ENCODE measurements at places on chromosomes 5 and 9. TPM values are rescaled to one million over a fixed set of nuclear protein-coding genes. Genes with fewer than 3 reads are reported as not detected.

Gene SLC23A1
- total RNA-seq: not detected

Gene FBP2
- not detected for total RNA-seq

Gene PCDHGB2
- total RNA-seq: 6.3 TPM

Gene C6
- 1.2 TPM for total RNA-seq

Gene SLC24A2
- 35.7 TPM for total RNA-seq

Gene DBH
- 0.50 TPM for total RNA-seq

Gene SPOCK1
- 31.8 TPM for total RNA-seq

Gene GPR150
- total RNA-seq: 0.50 TPM

Gene EGFL7
- 93.5 TPM for total RNA-seq

Gene PCDHB14
- 11.9 TPM for total RNA-seq

Gene WDR38
- total RNA-seq: 7.9 TPM

Gene STPG3
- total RNA-seq: not detected

Gene SPATA31C1
- total RNA-seq: 0.20 TPM

Gene C9
- not detected for total RNA-seq
